ENCODE measurements at places on chromosomes 2 and 18.

DNA sequence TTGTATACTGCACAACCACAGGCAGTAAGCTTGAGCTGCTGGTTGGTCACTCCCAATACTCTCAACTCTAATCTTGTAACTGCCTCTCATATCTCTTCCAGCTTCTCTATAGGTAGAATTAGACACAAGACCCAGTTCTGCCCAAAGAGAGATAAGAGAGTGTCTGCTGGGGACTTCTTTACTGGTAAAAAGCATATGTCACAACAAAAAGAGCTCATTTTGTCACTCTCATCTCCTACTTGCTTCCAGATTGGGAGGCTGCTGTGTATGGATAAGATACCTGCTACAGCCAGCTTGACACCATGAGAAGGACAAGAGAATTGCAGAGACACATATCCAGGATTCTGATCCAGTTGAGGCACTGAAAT is 165.2 kb downstream of the PTH2R start:
- DNase-seq = no peak

DNA sequence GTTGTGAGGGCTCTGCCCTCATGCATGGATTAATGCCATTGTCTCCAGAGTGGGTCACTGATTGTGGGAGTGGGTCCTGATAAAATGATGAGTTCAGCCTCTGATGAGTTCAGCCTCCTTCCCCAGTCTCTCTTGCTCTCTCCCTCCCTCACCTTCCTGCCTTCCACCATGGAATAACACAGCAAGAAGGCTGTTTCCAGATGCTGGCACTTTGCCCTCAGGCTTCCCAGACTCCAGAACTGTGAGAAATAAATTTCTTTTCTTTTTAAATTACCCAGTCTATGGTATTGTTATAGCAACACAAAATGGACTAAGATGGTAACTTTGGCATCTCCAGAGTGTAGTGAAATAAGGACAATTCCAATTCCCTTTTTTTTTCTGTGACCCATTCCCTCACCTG is 47.1 kb upstream of the MAP4K3 start:
- no peak for DNase-seq

GRCh38 chr18:76819411-76820136 is 2.8 kb upstream of the ZNF236 start:
- no peak for DNase-seq

GRCh38 chr2:200158647-200159356 is 147.7 kb upstream of the SPATS2L start:
- no peak for DNase-seq

- no peak for DNase-seq
Measured at GRCh38 chr2:65636813-65637483, 204.5 kb upstream of the SPRED2 start.

- DNase-seq = no peak
Measured at GRCh38 chr2:181456660-181457120, 496 bp upstream of the ITGA4 start.

DNA sequence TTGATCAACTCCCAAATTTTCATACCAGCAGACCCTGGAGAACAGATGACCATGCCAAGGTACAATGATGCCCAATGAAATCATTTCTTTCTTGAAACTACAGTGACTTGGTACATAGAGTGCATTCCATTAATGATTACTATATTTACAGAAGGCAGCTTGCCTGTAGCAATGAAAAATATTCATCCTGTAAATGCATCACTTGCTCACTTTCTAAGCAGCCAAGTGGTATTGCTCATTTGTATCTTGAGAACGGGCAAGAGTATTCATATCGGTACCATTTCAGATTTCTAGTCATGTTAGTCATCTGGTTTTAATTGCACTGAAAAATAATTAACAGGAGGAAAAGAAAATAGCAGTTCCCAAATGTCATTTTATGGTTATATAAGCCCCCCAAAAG is 59.6 kb downstream of the VIL1 start:
- DNase-seq = no peak

DNA sequence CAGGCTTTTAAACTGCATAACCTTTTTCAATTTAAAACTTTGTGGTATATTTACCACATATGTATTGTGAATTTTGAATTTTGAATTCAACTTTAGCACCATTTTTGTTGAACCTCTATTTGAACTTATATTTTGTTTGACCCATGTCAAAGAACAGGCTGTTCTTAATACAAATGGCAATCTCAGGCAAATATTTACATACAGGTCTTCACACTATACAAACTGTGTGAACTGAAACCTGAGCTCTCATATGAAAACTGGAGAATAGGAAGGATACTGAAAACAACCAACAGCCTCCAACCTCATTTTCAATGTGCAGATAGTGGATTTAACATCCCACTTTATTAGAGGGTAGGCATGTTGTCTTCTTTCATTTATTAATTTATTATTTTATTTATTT is 491.8 kb downstream of the KCNJ3 start:
- no peak for DNase-seq

- DNase-seq = no peak
Measured at GRCh38 chr18:36711813-36712444, 116.9 kb downstream of the TPGS2 start.

DNA sequence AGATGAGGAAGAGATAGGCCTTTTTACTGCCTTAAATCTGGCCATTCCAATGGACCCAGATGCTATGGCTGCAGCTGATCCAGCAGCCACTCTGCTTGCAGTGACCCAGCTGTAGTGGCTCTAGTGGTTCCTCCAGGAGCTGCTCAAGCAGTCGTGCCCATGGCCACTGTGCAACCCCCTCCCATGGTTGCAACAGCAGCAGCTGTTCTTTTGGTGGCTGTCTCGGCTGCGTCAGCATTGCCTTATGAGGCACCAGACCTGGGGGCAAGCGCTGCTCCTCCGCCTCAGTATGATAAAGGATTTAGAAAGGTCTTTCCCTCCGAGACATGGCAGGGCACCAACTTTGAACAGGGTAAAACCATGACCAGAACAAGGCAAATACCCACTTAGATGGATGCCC is 384.9 kb upstream of the DCC start:
- DNase-seq = no peak

DNA sequence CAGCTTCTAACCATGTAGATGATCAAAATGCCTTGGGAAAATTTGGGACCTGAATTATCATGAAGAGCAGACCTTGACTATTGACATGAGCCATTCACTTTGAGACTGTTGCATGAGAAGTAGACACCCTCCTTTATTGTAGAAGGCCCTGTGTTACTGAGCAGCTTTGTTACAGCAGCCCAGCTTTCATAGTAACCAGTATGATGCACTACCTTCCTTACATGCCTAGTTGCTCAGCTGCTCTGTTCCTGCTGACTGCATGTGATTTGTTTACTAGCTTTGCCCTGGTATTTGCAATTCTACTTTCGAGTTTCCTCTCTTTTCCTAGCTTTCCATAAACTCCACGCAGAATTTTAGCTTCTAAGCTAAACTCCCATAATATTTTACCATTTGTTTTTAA is 11.2 kb upstream of the FN1 start:
- no peak for DNase-seq

- no peak for DNase-seq
Measured at GRCh38 chr2:172673056-172673683, 62.5 kb upstream of the RAPGEF4 start.

DNA sequence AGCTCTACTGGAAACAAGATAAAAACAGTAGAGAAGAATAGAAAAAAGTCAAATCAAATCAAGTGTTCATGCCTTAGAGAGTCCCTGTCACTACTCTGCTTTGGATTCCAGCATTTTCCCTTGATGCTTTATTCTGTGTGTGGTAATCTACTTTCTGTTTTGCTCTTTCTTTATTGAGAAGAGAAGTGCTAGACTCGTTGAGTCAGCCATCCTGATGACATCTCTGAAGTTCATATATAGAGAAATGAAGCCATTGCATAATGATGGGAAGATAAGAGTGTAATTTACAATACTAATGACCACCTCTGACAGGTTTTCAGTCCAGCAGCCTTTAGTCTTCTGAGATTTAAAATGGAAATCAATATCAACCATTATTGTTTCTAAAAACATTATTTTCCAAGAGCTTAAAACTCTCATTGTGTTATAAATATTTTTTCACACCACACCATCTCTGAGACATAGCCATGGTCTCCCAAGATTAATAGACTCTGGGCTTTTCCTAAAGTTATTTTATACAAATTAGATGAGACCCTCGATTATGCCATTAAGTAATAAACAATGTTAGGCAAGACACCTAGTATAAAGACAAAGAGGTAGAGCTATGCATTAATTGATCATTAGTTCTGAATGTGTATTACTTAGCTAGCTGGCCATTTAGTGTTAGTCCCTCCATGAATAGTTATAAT is 679.0 kb upstream of the ACVR2A start:
- DNase-seq = no peak

DNA sequence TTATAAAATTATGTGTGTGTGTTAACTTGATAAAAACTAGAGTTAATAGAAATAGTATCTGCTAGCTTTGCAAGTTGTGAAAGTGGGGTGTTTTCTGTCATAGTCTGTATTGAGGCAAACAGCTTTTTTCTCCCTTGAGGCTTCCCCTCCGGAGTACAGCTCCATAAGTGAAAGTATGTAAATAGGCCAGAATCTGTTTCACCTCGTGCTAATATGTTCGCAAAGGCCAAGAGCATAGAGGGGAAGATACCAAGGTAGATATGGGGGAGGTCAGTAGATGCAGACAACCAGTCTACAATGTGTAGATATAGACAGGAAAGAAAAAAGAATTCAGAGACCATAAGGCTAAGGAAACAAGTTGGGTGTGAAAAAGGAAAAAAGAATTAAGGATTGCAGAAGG is 72.9 kb downstream of the PTRHD1 start:
- no peak for DNase-seq

GRCh38 chr2:27074738-27075565 is 3.5 kb upstream of the EMILIN1 start:
- no peak for DNase-seq

- no peak for DNase-seq
Measured at GRCh38 chr2:64029116-64029665, 10.0 kb upstream of the VPS54 start.

- no peak for DNase-seq
Measured at GRCh38 chr2:126877861-126878565, 20.7 kb upstream of the TEX51 start.

DNA sequence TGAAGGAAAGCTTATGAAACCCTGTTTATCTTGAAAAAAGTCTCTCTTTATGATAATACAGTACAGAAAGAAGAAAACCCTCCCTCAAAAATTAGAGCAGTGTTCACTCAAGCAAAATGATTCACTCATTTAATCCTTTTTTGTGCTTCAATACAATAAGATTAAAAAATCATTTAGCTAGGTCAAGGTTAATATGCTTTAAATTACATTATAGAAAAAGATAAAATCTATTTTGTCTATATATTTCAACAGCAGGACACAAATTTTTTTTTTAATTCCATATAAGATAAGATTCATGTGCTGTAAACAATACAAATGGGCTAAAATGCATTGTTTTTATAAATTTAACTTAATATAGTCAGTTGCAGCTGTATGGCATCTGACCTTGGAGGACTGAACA is 176.9 kb downstream of the KCNE4 start:
- no peak for DNase-seq

DNA sequence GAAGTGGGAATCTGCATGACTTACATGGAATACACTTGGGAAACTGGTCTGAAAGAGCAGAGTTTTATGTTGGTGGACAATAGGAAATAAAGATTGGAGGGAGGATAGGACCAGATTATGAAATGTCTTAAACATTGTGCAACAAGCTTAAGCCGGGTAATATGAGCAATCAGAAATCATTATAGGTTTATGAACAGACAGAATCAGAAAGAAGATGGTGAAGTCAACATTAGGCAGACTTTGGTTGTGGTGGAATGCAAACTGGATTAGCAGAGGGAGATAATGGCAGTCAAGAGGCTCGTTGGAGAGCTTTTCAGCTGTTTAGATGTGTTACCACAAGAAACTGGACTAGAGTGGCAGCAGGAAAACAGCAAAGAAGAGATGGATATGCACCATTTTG is 43.5 kb downstream of the CRIM1 start:
- DNase-seq = no peak

- DNase-seq = peak; percentile 67
Measured at GRCh38 chr2:189142893-189143759, 36.4 kb downstream of the COL5A2 start.

- DNase-seq = no peak
Measured at GRCh38 chr2:164187121-164187520, 434.2 kb downstream of the GRB14 start.

DNA sequence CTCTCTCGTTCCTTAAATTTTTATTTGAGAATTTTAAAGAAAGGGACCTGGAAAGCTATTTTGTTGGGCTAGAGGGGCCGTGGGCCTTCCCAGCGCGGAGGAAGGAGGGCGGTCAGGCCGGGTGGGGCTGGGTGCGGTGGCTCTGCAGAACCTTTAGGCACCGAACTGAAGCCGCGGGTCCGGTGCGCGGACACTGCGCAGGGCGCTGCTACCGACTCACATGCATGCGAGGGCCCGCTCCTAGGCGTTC is 1.6 kb upstream of the TWIST2 start:
- DNase-seq = no peak

DNA sequence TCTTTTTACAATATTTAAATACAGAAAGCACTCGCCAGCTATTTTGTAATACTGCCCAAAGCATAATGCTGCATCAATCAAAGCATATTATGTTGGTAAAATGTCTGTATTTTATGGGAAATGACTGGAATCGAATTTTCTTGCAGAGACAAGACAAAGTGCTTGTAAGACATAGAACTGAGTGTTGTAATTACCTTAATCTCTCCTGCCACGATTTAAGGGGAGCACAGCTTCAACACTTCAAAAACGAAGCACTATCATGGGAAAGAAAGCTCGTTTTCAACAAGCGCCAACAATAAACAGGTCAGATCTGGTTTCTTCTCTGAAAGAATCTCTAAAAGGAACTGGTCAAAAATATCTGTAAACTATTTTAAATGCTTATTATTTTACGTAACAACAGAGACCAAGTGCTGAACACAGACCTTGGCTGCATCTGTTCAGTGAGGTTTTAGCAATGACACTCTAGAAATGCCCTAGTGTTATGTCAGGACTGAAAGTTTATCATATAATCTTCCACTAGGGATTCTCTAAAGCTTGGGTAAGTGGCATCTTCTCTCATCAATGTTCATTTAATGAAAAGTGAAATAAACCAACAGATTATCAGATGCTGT is 19.0 kb downstream of the RND3 start:
- no peak for DNase-seq

- no peak for DNase-seq
Measured at GRCh38 chr2:181051861-181052522, 71.6 kb downstream of the UBE2E3 start.

- no peak for DNase-seq
Measured at GRCh38 chr2:207327513-207327912, 161.8 kb upstream of the KLF7 start.

DNA sequence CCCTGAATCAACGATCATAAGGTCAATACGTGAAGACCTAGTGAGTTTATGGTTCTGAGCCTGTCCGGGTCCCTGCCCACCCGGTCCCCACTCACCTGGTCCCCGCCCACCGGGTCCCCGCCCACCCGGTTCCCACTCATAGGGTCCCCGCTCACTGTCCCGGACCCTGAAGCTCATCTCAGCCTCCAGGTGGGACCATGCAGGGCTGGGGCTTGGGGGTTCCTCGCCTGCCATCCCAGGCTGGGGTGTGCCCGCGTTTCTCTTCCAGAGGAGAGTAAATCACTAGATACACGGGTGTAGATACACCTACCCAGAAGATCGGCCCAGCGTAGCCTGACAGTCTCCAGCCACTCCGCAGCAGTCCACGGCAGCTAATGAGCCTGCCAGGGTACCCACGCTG is 131.5 kb downstream of the MBP start:
- no peak for DNase-seq
